ENCODE measurements at places on chromosomes 13 and 19. TPM values are rescaled to one million over a fixed set of nuclear protein-coding genes. Genes with fewer than 3 reads are reported as not detected.

ZNF556 gene
- polyA plus RNA-seq: 1.3 TPM

PLIN5 gene
- 3.2 TPM for polyA plus RNA-seq

CATSPERD gene
- not detected for polyA plus RNA-seq

CYP2A7 gene
- not detected for polyA plus RNA-seq

VSTM1 gene
- not detected for polyA plus RNA-seq

KLHL1 gene
- polyA plus RNA-seq: 1.1 TPM

PSG3 gene
- 0.21 TPM for polyA plus RNA-seq

TGFBR3L gene
- polyA plus RNA-seq: 0.32 TPM

ZNF345 gene
- 13.5 TPM for polyA plus RNA-seq

GIPR gene
- polyA plus RNA-seq: 0.28 TPM

ADAMTSL5 gene
- polyA plus RNA-seq: 0.52 TPM

ZNF573 gene
- polyA plus RNA-seq: 13.4 TPM

GNG7 gene
- 4.9 TPM for polyA plus RNA-seq
